GM18507 (cell line): ENCODE measurements at places on chromosomes 1 and 21.

DNA sequence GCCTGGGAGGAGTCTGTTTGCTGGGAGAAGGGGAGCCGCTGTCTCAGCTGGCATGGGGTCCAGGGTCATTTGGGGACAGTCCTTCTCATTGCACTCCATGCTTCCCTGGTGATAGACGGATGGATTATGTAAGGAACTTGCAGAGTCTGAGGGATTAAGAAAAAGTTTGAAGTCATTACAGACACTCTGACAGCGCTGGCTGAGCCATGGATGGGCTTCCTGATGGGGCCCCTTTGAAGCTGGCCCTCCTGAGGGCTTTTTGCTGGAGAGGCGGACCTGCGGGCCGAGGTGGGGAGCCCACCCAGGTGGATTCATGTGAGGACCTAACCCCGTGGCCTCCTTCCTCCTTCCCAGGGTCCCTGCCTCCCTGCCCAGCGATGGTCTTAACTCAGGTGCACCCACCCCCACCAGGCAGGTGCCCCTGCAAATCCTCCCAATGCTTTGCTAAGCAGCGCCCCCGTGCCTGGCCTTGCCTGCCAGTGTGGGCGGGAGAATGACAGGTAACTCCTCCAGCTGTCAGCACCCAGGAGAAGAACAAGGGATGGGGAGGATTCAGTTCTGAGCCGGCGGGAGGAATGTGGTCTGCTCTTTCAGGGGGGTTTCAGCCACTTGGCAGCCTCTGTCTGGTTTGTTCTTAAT lies 24.2 kb upstream of the C1orf174 start:
- no peak for DNase-seq

DNA sequence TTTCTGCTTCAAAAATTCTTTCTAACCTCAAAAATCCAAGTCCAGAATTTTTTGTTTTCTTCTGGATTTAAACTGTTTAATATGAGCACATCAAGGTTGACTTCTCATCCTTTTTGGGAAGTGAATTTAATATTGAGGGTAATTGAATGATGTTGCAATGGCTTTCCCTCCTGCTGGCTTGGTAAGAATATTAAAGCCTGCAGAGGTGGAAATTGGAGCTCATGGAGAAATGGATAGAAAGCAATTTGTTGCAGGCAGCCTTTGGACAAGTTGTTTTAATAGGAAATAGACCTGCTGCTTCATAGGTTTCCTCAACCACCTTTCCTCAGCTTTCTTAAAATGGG lies 124.7 kb downstream of the SYT2 start:
- DNase-seq: no peak

DNA sequence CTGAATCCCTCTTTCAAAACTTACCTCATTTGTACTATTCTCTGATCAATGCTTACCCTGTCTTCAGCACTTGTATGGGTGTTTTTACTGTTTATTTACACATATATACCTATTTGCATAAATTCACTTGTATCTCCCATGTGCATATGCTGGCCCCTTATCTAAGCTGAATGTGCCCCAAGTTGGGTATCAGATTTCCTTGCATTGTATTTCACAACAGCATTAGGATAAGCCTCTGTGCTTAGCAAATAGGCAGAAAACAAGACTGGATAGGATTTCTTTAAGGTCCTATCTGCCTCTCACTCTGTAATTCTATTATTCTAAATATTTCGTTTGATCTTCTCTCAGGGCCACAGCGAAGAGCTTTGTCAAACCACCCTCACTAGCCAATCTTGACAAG lies 45.9 kb upstream of the IPO9 start:
- DNase-seq: no peak

DNA sequence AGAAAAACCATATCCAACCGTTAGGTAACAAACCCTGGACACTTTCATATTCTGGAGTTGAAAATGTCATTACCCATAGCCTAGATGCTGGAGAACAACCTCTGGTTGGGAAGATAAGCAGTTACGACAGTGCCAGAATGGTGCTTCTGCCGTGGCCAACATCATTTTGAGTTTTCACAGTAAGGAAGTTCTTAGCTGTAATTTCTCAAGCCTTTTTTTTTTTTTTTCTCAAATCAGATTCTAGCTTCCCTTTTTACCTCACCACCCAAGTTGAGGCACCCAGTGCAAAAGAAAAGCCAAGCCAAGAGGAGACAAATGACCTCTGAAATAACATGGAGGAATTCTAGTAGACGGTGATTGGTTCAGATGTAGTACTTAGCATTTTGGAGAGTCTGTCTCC lies 21.8 kb downstream of the PPT1 start:
- DNase-seq: no peak

DNA sequence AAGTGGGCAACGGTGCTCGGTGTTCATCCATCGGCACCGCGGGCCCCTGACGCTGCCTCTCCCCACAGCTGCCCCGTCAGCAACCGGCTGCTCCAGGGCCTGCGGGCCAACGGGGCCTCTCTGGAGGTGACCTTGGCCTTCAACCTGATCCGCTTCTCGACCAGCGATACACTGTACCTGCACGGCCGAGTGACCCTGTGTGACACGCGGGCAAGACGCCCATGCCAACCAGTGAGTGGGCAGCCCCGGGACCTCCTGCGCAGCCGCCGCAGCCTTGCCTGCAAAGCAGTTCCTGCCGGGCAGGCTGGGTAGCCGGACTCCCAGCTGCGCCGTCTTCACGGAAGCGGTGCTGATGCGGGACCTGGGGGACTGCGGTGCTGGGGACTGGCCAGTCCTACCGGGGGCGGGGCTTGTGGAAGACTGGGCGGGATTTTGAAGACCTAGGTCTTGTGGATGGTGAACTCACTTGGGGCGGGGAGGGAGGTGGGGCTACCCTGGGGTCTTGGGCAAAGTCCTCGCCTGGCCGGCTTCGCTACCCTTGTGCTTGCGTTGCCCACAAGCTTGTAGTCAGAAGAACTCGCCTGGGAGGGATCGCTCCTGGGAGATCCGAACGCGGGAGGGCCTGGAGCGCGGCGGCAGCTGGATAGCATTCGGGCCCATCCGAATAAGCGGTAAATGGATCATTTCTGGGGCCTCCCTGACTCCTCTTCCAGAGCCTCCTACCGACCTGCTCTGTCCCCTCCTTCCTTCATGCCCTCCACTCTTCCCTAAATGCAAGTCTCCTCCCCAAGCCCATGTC lies 8.8 kb upstream of the CEP85 start:
- DNase-seq: no peak
